Activated naive CD4-positive, alpha-beta T cell treated with anti-CD3 and anti-CD28 coated beads, Interleukin-2, amount 50 U/mL, for 72 hours (primary cell): ENCODE measurements at places on chromosomes 7 and 10. TPM values are rescaled to one million over a fixed set of nuclear protein-coding genes. Genes with fewer than 3 reads are reported as not detected.

The STX1A gene
- 8.8 TPM for total RNA-seq

The GIMAP2 gene
- 47.8 TPM for total RNA-seq

The LGI1 gene
- total RNA-seq = not detected

The RARRES2 gene
- total RNA-seq = 0.12 TPM

The GIMAP5 gene
- 73.1 TPM for total RNA-seq

The ZFYVE27 gene
- total RNA-seq = 29.3 TPM

The CNNM1 gene
- total RNA-seq = 2.2 TPM

The BLNK gene
- not detected for total RNA-seq

The NXPH1 gene
- not detected for total RNA-seq

DNA sequence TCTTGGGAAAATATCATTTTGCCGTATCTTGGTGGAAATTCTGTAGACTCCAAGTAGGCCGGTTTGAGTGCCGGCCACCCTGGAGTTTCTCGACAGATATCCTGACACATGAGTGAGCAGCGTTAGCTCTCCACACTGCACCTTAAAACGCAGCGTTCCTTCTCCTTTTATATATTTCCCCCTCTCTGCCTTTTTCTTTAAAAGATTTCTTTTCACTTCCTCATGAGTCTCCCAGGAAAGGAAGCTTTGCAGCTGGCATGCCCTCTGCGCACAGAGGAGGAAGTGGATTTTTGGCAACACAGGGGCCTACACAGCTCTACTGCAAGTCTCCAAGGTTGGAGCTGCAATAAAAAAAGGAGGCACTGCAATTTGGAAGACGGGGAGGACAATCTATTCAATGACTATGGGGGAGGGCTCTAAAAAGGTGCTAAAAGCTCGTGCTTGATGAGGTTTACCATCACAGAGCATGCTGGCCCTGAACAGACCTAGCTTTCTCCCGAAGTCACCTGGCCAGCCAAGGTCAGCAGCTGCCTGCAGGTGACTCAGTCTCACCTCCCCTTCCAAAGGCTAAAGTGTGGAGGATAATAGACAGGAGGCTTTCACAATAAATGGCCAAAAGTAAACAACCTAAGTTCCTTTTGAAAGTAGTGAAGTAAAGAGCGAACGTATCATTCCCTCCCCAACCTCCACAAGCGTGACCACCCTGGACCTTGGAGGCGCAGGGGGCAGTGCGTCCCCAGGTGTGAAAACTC, 252.8 kb downstream of the ZMYND11 start:
- no peak for DNase-seq

- no peak for DNase-seq
Observed at GRCh38 chr7:151272877-151273276, 24.4 kb upstream of the SMARCD3 start.

DNA sequence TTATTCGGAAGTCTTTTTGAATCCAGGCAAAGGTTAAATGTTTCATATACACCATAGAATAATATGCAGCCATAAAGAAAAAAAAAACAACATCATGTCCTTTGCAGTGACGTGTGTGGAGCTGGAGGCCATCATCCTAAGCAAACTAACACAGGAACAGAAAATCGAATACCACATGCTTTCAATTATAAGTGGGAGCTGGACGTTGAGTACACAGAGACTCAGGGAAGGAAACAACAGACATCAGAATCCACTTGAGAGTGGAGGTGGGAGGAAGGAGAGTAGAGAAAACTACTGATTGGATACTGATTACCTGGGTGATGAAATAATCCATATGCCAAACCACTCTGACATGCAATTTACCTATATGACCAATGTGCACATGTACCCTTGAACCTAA, 293.4 kb downstream of the KLF6 start:
- no peak for DNase-seq

- DNase-seq = no peak
Observed at GRCh38 chr10:126798649-126799048, 106.6 kb upstream of the DOCK1 start.

GRCh38 chr7:7103343-7104313, 78.7 kb upstream of the C1GALT1 start:
- no peak for DNase-seq

DNA sequence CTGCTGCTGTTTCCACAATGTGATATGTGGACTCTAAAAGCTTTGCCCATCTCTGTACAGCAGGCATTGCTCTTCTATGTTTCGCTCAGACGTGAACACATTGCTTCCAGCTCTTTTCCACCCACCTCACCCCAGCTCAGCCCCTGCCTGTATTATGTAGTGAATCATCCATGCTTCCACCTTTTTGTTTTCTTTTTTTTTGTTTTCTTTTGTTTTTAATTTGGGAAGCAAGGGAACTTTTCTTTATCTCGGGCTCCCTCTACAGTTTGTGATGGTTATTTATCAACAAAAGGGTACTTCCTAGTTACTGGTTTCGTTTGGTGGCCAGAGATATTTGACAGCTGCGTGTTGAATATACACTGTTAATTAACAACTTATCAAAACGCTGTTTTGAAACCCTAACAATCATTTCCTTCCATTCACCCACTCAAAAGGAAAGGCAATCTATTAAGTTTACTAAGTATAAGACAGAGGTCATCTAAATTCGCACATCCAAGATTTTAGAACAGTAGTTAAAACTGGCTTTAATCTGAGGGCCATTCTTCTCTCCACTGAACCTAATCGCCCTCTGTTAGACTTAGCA, 127.9 kb upstream of the STK17A start:
- no peak for DNase-seq

DNA sequence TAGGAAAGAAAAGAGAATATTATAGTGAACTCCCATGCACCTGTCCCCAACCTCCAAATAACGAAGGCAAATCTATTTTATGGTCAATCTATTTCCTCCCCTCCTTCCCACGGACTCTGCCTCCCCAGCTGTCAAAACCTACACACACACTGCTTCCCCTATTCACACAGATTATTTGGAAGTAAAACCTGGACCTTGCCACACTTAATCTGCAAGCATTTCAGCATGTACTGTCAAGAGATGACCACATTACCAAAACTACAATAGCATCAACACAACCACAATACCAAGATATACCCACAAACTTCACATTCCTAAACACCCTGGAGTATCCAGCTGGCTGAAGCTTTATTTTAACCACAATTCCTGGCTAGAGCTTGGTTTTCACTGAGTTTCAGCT, 27.8 kb upstream of the KCNK18 start:
- DNase-seq = no peak

DNA sequence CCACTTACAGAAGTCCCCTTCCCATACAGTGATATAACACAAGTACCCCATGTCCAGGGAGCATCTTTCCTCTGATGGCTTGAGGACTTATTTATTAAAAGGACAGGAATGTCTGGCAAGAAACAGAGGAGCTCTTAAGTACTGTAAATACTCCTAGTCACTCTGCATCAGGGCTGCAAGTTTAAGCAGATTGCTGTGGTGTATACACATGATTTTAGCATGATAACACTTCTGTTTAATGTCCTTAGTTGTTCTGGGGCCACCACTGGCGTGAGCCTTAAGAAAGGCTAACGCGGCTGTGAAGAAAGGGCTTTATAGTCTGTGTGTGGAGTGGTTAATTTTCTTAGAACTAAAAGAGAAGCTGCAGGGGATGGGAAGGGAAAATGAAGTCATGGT, 65.7 kb downstream of the GBF1 start:
- DNase-seq = no peak

DNA sequence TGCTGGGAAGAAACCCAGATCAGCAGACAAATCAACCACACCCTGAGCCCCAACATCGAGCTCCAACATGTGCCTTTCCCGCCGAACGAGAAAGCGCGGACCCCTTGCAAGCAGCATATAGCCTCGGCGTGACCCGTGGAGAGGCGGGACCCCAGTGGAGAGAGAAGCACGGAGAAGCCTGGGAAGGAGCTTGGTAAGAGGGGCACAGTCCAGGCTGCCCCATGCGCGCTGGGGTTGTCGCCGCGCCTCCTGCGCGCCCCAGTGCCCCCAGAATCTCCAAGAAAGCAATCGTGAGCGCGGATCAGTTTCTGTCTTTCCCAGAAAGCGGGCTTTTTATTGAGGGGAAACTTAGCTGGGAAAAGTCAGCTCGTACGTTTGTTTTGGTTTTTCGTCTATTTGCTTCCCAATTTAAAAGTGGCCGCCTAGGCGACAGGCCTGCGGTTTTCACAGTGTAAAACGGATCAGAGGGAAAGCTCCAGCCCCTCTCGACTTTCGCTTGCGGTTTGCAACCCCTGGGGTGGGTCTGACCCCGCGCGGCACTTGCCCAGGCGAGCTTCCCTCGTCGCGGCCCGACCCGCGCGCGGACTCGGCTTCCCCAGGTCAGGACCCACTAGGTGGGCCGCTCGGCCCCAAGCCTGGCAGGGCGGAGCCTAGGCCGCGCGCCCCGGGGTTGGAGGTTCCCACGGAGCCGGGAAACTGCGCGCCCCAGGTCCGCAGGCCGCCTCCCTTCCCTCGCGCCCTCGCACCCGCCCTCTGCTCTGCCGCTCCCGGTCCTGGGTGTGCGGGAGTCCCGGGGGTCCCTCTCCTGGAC, 31.1 kb downstream of the SKIDA1 start:
- no peak for DNase-seq

GRCh38 chr7:70384024-70384423, 747.9 kb upstream of the GALNT17 start:
- no peak for DNase-seq

DNA sequence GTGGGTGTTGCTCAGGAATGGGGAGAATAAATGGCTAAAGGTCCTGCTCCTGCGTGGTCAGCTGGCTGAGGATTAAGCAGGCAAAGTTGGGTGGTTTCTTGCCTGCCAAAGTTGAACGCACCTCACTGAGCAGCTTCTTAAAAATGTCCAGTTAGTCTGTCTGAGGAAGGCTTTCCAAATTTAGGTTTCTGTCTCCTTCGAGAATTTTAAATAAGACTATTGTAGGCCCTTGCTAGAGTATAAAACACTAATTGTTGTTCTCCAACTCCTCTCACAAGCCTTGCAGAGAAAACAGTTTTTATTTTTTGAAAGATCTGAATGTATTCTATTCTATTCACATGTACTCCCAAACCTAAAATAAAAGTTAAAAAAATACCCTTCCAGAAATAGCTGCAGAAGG, 122.0 kb upstream of the LAMB4 start:
- DNase-seq = no peak

- no peak for DNase-seq
Observed at GRCh38 chr10:61049386-61049785, 105.4 kb upstream of the RHOBTB1 start.

DNA sequence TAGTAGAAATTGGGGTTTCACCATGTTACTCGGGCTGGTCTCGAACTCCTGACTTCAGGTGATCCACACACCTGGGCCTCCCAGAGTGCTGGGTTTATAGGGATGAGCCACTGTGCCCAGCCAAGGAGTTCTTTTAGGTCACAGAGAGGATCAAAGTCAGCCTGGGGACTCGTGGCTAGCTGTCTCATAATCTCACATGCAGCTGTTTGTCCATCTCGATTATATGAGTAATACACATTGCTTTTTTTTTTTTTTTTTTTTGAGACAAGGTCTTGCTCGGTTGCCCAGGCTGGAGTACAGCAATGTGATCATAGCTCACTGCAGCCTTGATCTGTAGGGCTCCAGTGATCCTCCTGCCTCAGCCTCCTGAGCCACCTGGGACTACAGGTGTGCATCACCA, 2.2 kb downstream of the IFT22 start:
- DNase-seq = no peak

DNA sequence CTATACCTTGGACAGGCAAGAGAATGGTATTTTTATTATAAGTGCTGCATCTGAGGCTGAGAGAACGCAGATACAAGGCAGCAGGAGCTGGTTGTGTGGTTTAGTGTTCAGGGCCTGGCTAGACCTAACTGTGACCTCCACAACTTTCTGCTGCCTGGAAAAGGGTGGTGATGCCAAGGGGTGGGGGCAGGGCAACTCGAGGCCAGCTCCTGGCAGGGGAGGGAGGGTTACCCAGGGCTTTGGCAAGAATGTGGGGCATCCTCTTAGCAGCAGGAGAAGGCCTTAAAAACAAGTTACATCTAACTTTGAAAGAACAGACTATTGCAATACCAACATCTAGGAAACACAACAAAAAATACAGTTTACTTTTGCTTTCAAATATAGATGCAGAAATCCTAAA, 13.0 kb downstream of the MXI1 start:
- DNase-seq = no peak
